ENCODE measurements at places on chromosomes 5 and 9. TPM values are rescaled to one million over a fixed set of nuclear protein-coding genes. Genes with fewer than 3 reads are reported as not detected.

GRCh38 chr9:127629468-127630081 lies 17.5 kb downstream of the STXBP1 start:
- DNase-seq: no peak

GRCh38 chr9:34575862-34576596 lies 13.5 kb downstream of the CNTFR start:
- no peak for DNase-seq

DNA sequence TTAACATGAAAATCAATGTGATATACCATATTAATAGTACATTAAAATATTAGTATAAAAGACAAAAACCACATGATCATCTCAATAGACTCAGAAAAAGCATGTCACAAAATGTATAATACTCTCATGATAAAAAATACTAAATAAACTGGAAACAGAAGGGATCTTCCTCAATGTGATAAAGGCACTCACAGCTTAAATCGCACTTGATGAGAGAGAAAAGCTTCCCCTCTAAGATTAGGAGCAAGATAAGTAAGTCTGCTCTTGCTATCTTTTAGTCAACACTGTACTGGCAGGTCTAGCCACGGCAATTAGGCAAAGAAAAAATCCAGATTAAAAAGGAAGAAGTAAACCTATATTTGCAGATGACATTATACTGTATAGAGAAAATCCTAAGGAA lies 21.8 kb upstream of the MSH3 start:
- DNase-seq: no peak

DNA sequence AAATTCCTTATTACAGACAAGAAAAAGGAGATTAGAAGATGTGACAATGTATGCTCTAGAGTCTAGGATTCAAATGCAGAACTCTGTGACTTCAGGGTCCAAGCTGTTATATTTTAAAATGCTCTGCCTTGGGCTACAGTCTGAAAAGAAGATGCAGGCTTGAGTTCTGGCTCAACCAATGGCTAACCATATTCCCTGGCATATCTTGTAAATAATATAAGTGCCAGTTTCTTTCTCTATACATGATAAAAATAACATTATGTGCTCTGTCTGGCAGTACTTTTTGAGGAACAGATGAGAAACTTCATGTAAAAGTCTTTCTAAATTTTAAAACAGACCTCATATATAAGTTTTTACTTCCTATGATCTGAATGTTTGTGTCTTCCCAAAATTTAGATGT lies 926.5 kb upstream of the CDH6 start:
- DNase-seq: no peak

DNA sequence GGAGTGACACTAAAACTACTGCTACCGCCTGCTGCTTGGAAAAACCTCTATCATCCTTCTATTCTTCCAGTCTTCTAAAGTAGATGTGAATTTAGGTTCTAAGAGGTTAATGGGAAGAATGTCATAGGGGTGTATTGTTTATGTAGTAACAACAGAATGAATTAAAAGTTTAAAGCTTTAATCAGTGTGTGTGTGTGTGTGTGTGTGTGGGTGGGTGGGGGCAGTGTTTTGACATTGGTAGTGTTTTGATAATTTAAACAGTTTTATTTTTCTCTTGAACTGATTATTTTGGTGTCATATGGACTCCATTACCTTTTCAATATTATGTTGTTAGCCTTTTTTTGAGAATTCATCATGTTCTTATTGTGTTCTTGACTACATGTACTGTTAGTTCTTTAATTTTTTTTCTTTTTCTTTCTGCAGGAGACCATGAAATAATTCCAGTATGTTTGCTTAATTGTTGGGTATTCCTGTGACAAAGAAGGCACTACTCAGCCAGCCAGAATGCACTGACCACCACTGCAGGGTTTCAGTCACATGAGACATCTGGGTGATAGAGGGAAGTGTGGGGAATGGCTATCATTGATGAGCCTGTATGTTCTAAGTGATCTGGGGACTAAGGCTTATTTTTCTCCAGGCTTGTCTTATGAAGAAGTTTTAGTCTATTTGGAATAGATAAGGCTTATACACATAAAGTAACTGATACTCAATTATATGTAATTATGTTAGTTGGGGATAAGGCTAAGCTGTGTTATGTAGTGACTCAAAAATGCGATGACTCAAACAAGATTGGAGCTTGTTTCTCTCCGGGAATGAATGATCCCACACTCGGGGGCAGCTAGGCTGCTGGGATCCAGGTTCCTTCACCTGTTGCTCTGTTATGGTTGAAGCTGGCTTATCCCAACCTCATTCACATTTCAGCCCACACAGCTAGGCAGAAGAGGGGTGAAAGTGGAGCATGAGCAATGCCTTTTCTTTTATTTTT lies 50.2 kb upstream of the ACTBL2 start:
- DNase-seq: no peak

DNA sequence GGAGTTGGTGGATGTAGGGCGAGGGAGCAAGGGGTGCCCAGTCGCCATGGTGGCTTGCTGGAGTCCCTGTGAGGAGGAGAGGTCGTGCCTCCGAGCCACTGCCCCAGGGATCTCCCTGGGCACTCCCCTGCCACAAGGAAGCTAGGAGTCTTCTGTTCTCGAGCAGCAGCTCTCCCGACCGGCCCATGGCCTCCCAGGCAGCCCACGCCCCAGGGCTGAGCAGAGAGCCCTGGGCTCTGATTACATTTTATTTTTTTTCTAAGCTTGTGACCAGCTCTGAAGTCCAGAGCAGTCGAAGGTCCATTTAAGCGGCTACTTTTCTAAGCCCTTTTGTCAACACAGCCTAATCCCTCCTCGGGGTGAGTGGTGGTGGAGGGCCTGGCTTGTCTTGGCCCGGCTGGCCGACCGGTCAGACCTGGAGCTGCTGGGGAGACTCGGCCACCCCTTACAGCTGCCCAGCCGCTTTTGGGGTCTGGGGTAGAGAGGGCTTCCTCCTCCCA lies 2.1 kb downstream of the RXRA start:
- DNase-seq: peak; percentile 44

- DNase-seq: no peak
Measured at GRCh38 chr9:2302606-2303005, 287.5 kb downstream of the SMARCA2 start.

DNA sequence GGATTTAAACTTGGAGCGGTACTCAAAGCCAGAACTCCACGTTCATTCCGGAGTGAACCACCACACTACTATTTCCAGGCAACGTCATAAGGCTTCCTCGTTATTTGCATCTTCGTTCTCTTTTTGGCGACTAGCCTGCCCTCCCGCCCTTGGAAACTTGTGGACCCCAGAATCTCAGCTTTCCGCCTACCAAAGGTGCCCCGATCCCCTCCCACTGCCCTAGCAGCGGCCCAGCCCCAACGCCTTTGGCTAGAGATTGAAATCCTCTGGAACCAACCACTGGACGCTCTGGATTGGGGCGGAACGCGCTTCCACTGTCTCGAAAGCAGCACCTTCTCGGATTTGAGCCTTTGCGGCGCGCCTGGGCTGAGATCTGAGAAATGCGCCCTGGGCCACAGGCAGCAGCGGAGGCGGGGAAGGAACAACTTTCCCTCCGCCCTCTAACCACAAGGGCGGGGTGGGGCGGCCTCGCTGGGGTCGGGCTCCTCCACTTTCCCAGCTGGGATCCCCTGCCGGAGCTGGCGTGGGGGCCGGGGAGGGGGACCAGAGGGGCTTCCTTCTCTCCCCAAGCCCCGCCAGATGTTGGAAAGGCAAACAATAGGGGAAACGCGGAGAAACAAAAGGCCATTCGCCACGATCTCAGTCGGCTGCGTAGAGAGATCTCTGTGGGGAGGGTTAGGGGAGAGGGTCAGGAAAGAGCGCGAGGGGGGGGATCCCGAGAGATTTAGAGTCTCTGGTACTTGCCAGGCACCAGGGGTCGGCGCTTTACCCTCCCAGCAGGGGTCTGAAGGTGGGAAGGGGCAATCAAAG lies 1.3 kb downstream of the MOB3B start:
- DNase-seq: peak; percentile 88

ENTPD8 gene
- 0.31 TPM for total RNA-seq

RGS14 gene
- total RNA-seq: 14.8 TPM

NUTM2F gene
- total RNA-seq: not detected

OR13C5 gene
- total RNA-seq: not detected
